ENCODE measurements at places on chromosomes 2 and 18. TPM values are rescaled to one million over a fixed set of nuclear protein-coding genes. Genes with fewer than 3 reads are reported as not detected.

Gene MFSD6
- total RNA-seq: 52.0 TPM

Gene SP140
- 0.99 TPM for total RNA-seq

Gene DCDC2C
- total RNA-seq: 1.3 TPM

Gene PDE1A
- 73.8 TPM for total RNA-seq

Gene FBXO41
- total RNA-seq: 20.1 TPM

Gene FAM161A
- total RNA-seq: 9.7 TPM

Gene RAB27B
- 13.3 TPM for total RNA-seq

Gene MYO3B
- total RNA-seq: 0.61 TPM

Gene CFAP221
- total RNA-seq: 15.3 TPM

Gene GCKR
- total RNA-seq: 0.20 TPM

Gene ZBTB7C
- total RNA-seq: 15.7 TPM

Measured in spinal cord (tissue), 10 donors.